ENCODE measurements at places on chromosomes 1 and 21.

DNA sequence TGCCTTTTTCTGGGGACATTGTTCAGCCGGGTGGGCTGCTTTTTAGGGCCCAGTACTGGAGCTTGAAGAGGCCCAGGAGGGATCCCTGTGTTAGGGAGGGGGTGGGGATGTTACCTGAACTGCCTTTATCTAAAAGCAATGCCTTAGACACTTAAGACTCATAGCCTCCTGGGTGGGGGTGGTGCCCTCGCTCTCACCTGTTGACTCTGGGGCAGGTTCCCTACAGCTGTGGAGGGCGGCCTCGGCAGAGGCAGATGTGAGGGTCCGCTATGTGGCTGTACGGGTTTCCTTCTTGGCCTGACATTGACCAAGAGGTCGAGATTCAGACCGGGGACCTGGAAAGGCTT lies 716 bp downstream of the INAVA start:
- no peak for DNase-seq

- DNase-seq: no peak
Observed at GRCh38 chr1:19178734-19179398, 31.2 kb downstream of the UBR4 start.

- DNase-seq: no peak
Observed at GRCh38 chr1:41580520-41581172, 96.2 kb upstream of the EDN2 start.

GRCh38 chr1:82788660-82789059 lies 987.9 kb downstream of the ADGRL2 start:
- no peak for DNase-seq

- no peak for DNase-seq
Observed at GRCh38 chr1:166083887-166084286, 82.9 kb downstream of the FAM78B start.

- DNase-seq: no peak
Observed at GRCh38 chr1:13798120-13798519, 98.1 kb downstream of the PRDM2 start.

GRCh38 chr1:201145816-201146215 lies 8.5 kb downstream of the TMEM9 start:
- DNase-seq: no peak

GRCh38 chr1:198701766-198702539 lies 63.1 kb downstream of the PTPRC start:
- no peak for DNase-seq

DNA sequence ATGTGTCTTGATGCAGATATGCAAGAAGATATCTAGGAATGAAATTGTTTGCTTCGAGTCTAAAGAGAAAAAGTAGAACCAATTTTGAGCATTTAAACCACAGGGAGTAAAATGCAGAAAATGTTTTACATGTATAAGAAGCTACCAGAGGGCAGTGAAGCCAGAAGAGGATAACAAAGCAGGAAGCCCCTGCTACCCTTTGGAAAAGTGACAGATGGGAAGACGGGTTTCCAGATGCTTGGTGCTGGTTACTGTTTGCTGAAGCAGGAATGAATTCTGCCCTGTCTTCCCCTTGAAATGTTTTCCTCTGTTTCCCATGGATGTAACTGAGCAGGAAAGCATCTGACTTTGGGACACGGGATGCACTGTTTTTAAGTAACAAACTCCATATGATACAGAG lies 822.2 kb downstream of the MRPL39 start:
- no peak for DNase-seq

- DNase-seq: no peak
Observed at GRCh38 chr1:224737353-224737727, 121.2 kb downstream of the CNIH3 start.

DNA sequence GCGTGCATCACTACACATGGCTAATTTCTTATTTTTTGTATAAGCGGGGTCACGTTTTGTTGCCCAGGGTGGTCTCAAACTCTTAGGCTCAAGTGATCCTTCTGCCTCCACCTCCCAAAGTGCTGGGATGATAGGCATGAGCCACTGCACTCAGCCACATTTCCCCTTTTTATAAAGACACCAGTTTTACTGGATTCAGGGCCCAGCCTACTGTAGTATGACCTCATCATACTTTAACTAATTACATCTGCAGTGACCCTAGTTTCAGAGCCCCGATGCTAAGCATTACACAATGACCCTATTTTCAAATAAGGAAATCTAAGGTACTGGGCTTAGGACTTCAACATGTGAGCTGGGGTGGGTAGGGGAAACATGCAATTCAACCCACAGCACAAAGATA lies 31.8 kb upstream of the ENAH start:
- DNase-seq: no peak

DNA sequence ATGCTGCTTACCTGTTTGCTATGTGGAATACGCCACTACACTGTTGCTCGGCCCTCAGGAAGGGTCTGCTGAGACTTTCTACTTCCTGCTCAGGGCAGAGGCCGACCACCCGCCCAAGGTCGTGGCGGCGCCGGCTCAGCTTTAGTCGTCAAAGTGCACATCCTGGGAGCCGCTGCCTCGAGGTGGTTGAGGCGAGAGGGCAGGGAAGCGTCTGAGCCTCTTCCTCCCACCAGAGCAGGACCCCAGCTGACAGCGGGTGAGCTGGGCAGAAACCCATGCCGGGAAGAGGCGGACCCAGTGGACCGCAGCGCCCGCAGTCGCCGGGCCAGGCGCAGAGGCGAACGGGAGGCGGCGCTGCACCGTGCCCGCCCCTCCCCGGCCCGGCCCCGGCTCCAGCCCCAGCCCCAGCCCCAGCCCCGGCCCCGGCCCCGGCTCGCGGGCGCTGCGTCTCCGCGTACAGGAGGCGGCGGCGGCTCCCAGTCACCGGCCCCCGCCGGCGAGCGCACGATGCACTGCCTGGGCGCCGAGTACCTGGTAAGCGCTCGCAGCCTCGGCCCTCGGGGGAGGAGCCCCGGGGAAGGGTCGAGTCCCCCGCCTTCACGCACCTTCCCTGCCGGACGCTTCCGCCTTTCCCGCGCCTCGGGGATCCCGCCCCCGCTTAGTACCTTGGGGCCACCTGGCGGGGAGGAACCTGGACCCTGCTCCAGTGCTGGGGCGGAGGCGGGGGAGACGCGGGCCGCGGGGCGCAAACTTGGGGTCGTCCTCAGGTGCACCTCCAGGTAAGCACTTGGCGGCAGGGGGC lies at the start of gene SLC44A3:
SLC44A3 (plus strand) TSS at position 413 of the 802 bp plus-strand sequence; CDS start at position 508, 95 bp downstream.
- DNase-seq: no peak

DNA sequence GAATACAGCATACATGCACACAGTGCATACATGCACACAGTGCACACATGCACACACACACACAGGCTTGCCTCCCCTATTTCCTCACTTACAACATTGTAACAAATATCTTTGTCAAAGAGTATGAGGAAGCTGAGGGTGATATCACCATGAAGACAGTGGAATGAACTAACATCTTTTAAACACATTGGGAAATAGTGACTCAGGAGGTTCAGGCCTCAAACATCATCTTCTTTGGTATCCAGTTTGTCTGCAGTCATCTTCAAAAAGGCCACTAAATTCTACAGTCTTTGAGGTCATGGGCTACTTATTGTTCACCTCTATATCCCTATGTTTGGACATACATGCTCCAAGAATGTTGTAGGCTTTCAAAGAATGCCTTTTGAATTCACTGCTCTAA lies 2.1 kb upstream of the LCE2B start:
- DNase-seq: no peak

DNA sequence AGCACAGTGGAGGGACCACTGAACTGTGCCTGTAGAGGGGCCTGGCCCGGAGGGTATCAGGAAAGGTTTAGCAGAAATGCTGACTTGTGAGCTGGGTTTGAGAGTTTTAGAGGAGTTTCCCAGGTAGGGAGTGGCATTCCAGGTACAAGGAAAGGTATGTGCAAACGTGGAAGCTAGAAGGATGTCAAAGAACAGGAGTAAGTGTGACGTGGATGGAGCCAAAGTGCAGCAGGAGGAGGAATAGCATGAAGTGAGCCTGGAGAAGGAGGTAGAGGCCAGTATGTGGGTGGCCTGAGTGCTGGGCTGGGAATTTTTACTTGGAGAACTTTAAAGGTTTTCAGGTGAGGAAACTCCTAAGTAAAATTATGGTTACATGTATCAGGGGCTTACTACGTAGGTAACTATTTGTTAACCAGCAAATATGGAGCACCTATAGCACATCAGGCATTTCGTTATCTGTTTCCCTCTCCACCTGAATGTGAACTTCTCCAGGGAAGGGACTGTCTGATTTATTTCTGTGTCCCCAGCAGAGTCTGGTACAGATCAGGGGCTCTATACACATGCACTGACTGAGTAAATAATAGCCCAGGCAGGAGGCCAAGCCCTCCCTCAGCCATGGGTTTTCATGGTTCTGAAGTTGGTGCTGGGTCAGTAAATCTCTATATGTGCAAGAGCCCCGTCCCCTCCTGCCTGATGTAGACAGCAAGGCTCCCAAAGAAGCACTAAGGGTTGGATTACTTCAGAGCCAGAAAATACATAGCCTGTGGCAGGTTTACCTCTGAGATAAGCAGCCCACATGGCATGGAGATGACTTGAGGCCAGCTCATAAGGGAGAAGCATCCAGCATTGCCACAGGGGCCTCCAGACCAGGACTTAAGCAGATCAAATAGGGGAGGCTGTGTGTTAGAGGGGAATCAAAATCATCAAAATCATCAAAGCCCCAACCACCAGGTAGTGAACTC lies 43.4 kb downstream of the CDCP2 start:
- no peak for DNase-seq

DNA sequence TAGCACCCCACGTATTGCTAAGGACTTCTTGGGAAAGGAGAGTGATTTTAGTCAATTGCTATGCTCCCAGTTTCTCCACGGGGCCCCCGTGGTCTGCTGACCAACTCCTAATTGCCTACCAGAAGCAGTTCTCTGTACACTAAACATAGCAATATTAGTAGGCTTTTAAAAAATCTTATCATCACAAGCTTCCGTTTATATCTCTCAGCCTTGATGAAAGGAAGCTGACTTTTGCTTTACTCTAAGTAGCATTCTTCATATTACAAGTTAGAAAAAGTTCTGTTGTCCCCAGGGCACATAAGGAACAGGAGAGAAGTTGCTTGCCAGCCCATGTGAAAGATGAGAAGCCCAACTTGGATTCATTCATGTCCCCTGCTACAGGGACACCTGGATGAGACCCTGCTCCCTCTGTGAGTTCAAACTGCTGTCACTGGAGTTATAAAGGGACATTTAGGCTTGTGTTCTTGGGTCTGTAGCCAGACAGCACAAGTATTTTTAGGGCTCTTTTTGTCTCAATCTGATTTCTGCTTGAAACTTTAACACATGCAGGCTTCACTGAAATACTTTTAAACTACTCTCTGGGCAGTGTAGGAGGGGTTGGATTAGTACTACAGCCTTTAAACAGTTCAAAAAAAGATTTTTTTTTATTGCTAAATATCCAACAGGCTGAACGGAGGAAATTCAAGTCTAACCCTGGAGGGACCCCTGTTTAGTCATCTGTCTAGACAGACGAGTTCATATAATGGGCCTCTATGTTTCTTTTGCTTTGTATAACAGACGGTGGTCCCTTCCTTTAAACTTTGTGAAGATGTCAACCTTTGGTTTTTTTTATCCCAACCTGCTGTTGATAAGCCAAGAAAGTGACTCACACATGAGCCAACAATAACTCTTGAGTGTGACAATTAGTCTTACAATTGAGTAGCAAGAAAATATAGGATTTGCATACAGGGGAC lies 29.5 kb downstream of the TGFB2 start:
- no peak for DNase-seq

DNA sequence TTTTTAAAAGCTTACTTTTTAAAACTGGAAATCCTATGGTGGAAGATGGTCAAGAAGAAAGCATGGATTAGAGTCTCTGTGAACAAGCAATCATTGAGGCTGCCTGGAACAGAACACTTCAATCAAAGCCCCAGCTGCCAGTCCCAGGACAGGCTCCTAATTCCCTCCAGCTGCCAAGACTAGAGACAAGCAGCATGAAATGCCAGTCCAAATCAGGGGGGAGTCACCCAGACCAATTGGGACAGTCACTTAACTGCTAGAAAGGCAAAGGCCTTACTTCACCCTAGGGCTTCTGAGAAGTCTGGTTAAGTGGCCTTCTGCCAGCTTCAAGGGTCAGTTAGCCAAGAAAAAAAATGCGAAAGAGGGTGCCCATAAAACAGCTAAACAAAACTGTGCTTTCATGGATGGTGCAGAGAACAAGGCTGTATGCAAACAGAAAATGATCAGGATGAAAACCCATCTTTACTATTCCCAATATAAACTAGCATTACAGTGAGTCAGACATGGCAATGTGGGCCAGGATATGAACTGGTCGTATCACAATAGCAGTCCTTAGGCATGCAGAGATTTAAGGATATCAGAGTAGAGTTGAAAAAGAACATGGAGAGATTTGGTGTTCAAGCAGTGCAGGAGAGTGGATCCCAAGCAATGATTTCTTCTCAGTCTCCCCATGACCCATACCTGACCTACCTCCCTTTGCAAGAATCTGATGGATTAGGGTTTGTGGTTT lies 31.0 kb upstream of the MAN1A2 start:
- DNase-seq: no peak

DNA sequence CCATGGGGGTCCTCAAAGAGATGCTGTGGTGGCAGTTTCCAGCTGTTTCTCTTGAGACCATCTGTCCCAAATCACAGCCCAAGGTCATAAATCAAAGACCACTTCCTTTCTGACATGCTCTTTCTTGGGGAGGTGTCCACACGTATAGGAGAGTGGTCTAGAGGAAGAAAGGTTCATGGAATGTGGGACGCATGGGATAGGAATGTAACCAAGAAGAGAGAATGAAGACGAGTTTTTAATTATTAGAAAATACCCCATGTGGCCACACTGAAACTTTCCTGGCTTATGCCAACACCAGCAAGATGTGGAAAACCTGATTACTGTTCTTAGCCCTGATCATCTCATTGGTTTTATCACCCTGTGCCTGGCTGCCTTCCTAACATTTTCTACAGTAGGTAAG lies 124.2 kb upstream of the IFFO2 start:
- no peak for DNase-seq

- no peak for DNase-seq
Observed at GRCh38 chr1:104720741-104721140, 971.0 kb downstream of the AMY1C start.

DNA sequence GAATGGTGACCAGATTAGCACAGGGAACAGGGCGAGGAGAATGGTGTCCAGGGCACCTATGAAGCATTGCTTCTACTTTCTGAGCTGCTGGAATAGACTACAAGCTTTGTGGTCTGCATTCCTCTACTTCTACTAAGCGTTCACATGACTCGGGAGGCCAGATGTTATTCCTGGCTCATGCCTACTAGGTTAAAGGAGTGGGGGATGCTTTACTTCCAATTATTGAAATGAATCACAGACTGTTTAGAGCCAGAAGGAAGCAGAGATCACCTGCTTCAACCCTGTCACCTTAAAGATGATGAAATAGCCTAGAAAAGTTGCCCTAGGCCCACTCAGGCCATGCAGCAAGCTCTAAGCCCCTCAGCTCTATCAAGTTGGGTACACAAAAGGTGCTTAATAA lies 633.5 kb downstream of the KIF26B start:
- DNase-seq: peak; percentile 32
